ENCODE measurements at places on chromosomes 3 and 15.

- DNase-seq, result no peak
Observed at GRCh38 chr15:89835176-89835564, 20.5 kb upstream of the ANPEP start.

GRCh38 chr3:57078635-57079473, 18.4 kb downstream of the SPATA12 start:
- no peak for DNase-seq

DNA sequence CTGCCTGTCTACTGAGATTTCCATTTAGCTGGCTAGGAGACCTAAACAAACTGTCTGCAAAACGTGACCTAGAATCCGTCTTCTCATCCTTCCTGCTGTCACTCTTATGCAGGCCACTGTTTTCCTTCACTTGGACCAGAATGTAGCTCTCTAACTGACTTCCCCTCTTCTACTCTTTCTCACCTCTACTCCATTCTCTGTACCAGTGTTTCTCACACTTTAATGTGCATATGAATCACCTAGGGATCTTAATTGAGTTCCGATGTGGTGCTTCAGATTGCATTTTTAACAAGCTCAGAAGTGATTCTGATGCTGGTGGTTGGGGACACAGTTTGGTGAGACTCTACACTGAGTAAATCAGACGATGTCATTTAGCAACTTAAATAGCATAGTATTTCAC, 1.6 kb upstream of the GBE1 start:
- no peak for DNase-seq

DNA sequence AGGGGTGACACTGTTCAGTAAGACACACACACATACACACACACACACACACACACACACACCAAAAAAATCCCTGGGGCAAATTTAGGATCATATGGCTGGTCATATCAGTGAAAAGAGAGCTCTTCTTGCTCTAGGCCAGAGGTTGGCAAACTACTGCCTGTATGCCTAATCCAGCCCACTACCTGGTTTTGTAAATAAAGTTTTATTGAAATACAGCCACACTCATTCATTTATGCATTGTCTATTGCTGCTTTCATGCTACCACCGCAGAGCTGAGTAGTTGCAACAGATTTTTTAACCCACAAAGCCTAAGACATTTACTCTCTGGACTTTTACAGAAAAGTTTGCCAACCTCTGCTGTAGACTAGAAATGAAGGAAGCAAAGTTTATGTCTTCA, 30.6 kb downstream of the ACP3 start:
- no peak for DNase-seq

GRCh38 chr3:10371167-10371566, 50.3 kb upstream of the SEC13 start:
- DNase-seq, result no peak

DNA sequence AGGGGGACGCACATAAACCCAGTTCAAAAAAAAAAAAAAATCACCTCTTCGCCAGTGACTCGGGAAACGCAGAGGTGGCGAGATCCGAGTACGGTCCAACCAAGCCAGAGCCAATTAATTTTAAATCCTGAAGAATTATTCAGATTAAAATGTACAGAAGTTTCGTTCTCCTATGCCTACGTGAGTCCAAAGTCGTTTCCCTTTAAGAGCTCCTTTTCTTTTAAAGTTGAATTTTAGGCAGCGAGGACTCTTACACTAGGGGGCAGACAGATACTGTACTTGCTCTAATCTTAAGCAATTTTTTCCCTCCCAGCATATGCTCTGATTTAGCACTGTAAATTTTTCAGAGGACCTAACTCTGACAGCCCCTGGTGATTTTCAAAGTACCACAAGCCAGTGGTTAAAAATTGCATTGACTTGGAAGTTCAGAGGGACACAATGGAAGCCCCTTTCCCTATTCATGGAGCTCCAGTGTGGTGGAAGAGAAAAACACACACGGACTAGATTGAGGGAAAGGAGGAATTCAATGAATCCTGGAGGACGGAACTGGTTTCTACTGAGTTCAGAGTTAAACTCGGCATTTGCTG, 3.3 kb upstream of the NR2F2 start:
- DNase-seq, result no peak

- DNase-seq, result no peak
Observed at GRCh38 chr3:79369306-79369705, 398.5 kb downstream of the ROBO1 start.

GRCh38 chr3:195584543-195584870, 767 bp upstream of the APOD start:
- no peak for DNase-seq

Measured in RWPE2 (cell line).